Vagina (tissue), 2 donors: ENCODE measurements at places on chromosomes 7 and 10.

- DNase-seq: no peak
These were observed 241.8 kb downstream of the CREB5 start for GRCh38 chr7:28654110-28654509.

GRCh38 chr10:26044141-26044749, 110.2 kb downstream of the MYO3A start:
- no peak for DNase-seq

DNA sequence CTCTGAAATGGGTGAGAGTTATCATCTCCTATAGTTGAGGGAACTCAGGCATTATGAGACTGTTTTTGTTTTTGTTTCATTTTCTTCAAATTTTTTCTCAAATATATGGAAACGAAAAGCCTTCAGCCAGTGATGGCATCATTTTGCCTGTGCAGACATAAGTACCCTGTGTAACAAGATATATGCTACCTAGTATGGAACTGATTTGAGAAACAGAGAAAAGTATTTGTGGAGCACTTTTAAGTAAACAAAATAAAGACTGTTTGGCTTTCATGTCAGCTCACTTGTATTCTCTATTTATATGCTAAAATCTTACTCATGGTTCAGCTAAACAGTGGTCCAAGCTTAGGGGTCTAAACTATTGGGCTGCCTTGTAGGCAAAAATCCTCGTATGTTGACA, 150.6 kb downstream of the WNT2 start:
- DNase-seq: no peak

DNA sequence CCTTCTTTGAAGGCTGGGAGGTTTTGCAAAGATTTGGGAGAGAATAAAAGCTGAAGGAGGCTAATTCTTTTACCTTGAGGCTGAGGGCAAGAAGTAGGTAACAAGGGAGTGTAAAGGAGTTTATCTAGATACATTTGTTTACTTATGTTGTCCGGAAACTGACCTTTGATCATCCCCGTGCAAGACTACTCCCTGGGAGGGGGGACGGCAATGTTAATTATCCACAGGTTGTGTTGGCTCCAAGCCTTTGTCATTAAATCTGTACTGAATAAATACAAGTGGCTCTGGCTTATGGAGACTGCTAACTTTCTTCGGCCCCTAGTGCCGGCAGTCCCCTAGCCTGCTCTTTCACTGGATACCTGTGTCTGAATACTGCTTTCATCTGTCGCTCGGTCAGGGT, 1250.6 kb upstream of the LRRTM3 start:
- DNase-seq: no peak

GRCh38 chr10:28797904-28798371, 120.6 kb downstream of the BAMBI start:
- DNase-seq: no peak

DNA sequence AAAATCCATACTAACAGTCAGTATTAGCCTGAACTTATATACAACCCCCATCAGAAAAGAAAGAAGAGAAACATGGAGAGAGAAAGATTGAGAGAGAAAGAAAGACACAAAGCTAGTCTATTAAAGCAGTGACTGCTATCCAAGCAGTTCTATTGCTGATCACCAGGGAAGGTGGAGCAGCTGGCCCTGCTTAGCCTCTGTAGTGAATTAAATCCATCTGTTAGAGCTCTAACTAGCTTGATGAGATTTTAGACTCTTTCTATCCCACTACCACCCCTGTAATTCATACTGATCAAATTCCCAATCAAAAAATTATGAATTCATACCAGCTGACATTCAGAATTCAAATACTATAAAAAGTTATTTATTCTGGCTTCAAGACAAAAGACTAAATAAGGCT, 486.0 kb upstream of the LRRN3 start:
- no peak for DNase-seq

DNA sequence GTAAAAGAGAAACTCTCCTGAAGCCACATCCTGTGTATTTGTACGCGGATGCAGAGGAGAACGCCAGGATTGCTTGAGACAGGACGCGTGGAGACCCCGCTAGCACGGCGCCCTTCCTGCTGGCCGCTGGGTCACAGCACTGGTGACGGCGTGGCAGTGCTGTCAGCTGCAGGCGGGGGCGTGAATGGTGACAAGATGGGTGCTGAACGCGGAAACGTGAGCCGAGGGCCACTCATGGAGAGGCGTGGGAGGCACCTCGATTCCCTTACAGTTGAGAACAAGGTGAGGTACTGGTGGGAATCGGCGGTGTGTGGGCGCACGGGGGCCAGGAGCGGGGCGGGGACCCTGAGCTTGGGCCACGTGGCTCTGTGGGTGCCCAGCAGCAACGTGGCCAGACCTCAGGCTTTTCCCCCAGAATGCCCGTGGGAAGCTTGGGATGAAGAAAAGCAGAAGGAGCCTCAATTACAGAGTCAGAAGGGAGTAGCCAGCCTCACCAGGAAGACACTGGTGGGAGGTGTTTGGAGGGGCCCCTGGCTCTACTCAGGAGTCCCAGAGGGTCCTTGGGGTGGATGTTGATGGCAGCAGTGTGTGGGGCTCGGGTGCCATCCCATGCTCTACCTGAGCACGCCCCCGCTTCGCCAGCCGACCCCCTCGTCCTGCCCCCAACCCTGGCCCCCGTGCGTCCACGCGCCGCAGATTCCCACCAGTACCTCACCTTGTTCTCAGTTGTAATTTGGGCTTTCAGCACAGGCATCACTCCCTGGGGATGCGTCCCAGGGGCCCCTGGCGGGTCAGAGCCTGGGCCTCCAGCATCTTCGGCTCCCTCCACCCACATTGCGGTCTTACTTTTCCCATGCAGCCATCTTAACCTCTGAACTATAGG, 208.4 kb upstream of the TCERG1L start:
- DNase-seq: no peak

- no peak for DNase-seq
These were observed 12.5 kb downstream of the SHOC2 start for GRCh38 chr10:110931769-110932381.
